RWPE2 (cell line): ENCODE measurements at places on chromosomes 3 and 15.

GRCh38 chr3:65647369-65647768 lies 391.3 kb downstream of the MAGI1 start:
- H3K4me1 ChIP-seq, result no peaks in the 10 kb centered on the region
- H3K27me3 ChIP-seq, result no peaks in the 10 kb centered on the region
- H3K36me3 ChIP-seq, result no peaks in the 10 kb centered on the region
- H3K4me3 ChIP-seq, result no peak overlapping the region

DNA sequence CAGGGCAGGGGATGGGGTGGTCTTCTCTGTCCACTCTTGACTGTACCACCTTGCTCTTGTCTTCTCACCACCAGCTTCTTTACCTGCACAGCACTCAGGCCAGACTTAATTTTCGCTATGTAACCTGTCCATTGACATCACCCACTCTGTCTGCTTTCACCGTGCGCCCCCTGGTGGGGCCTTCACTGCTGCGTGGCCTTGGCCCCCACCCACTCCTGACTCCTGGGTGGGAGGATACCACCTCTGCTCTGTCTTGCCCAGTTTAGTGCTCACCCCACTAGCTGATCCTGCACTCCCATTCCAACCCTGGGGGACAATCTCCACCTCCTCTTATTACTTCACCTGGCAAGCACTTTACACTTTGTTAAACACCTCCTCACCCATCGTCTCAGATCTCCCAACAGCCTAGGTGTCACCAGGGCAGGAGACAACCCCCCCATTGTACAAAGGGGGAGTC lies 17.7 kb downstream of the PTH1R start:
- DNase-seq, result no peak
- no peaks in the 10 kb centered on the region for H3K36me3 ChIP-seq
- no peaks in the 10 kb centered on the region for H3K27me3 ChIP-seq
- no peak overlapping the region for H3K4me3 ChIP-seq
- H3K27ac ChIP-seq, result no peak overlapping the region

DNA sequence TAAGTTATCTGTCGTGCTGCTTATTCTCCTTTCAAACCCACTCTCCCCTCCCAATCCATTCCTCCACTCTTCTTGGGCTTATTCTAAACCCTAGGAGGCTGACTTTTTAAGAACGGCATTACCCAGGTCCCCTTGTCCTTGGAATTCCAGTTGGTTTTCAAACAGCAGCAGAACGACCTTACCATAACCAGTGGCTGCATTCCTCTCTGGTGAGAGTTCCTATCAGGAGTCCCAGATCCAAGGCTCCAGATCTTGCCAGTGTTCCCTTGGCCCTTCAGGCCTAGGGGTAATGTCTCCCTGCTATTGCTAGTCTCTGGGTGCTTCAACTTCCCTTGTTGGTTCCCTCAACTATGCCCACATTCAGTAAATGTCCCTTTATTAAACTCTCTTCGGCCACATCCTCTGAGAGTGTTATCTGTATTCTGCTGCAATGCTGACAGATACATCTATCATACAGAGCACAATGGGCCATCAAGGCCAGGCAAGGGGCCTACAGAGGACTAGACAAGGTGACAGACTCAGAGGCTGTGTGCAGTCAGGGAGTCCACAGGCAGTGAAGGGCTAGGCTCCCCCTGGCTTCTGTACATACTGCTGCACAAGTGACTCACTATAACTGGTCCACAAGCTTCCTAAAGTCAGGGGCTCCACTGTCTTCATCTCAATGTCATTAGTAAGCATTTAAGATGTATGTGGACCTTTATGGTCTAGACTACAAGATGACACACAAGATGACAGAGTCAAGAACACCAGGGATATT lies 10.1 kb downstream of the LYSMD2 start:
- no peaks in the 10 kb centered on the region for H3K27me3 ChIP-seq
- no peak overlapping the region for H3K4me3 ChIP-seq
- no peak overlapping the region for H3K27ac ChIP-seq
- peaks cover 9% of the 10 kb centered on the region; the same call in 1 of the 2 replicates for H3K36me3 ChIP-seq
- H3K4me1 ChIP-seq, result peaks cover 22% of the 10 kb centered on the region

GRCh38 chr3:129974833-129975704 lies 549 bp downstream of the TRH start:
- no peak overlapping the region for H3K27ac ChIP-seq
- no peak overlapping the region for H3K4me3 ChIP-seq
- no peaks in the 10 kb centered on the region for H3K4me1 ChIP-seq
- no peak for DNase-seq
- no peaks in the 10 kb centered on the region for H3K36me3 ChIP-seq

GRCh38 chr3:39141171-39141995 lies 12.0 kb downstream of the CSRNP1 start:
- peaks cover 45% of the 10 kb centered on the region for H3K36me3 ChIP-seq
- H3K27ac ChIP-seq, result peak overlapping the region; percentile 93
- H3K27me3 ChIP-seq, result no peaks in the 10 kb centered on the region
- DNase-seq, result peak; percentile 93
- no peak overlapping the region for H3K4me3 ChIP-seq

- no peak for DNase-seq
- no peaks in the 10 kb centered on the region for H3K27me3 ChIP-seq
- no peak overlapping the region for H3K27ac ChIP-seq
- no peaks in the 10 kb centered on the region for H3K36me3 ChIP-seq
- H3K4me1 ChIP-seq, result no peaks in the 10 kb centered on the region
- H3K4me3 ChIP-seq, result no peak overlapping the region
These were observed 171.7 kb downstream of the KLF13 start for GRCh38 chr15:31498329-31498728.

DNA sequence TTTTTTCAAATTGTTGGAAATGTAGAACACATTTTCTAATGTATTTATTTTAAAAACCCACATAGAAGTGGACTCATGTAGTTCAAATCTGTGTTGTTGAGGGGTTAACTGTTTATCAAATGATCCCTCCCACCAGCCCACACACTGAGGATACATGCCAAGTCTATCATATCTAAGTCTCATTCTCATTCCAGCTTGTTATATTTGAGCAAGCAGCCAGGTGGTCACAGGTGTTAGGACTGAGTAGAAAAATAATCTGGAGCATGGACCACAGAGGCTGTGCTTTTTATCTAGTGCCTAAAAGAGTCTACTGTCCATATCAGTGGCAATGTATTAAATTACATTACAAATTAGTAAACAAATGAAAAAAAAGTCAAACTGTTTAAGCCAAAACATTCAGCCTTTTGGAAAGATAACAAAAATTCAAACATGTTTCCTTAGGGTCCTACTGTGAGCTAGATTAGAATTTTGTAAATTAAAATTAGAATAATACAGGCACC lies 20.7 kb upstream of the SPESP1 start:
- H3K36me3 ChIP-seq, result no peaks in the 10 kb centered on the region
- no peaks in the 10 kb centered on the region for H3K4me1 ChIP-seq
- H3K27ac ChIP-seq, result no peak overlapping the region
- peaks cover 8% of the 10 kb centered on the region for H3K27me3 ChIP-seq
- no peak overlapping the region for H3K4me3 ChIP-seq

- no peaks in the 10 kb centered on the region for H3K4me1 ChIP-seq
- no peaks in the 10 kb centered on the region for H3K27me3 ChIP-seq
- no peak overlapping the region for H3K27ac ChIP-seq
These were observed 80.3 kb upstream of the FLNB start for GRCh38 chr3:57927916-57928315.

DNA sequence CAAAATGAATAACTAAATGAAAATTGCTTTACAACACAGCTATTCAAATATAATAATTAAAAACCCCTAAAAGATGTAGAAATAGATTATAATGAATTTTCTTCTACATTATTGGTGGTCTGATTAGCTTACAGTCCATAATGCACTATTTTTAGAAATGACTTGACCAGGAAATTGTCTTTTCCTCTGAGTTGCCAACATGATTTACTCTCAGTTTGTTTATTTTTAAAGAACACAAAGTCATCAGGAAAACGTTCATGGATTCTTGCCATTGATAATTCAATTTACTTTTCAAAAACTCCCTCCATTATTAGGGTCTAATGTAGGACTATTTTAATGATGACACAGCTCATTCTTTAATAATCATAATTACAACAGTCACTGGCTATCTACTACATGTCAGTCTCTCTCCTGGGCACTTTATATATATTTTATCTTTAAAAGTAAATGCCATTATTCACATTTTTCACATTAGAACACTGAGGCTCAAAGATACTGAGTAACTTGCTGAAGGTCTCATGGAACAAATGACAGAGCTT lies 1.1 kb downstream of the TM4SF18 start:
- H3K4me3 ChIP-seq, result no peak overlapping the region
- DNase-seq, result no peak
- no peaks in the 10 kb centered on the region for H3K27me3 ChIP-seq
- peaks cover 6% of the 10 kb centered on the region for H3K4me1 ChIP-seq
- H3K27ac ChIP-seq, result no peak overlapping the region

GRCh38 chr3:47533996-47534454 lies 20.5 kb upstream of the ELP6 start:
- H3K27me3 ChIP-seq, result no peaks in the 10 kb centered on the region
- no peaks in the 10 kb centered on the region for H3K4me1 ChIP-seq
- no peaks in the 10 kb centered on the region for H3K36me3 ChIP-seq
- no peak for DNase-seq
- no peak overlapping the region for H3K4me3 ChIP-seq

GRCh38 chr3:56918111-56918568 lies 116.4 kb upstream of the ARHGEF3 start:
- no peak for DNase-seq
- H3K36me3 ChIP-seq, result no peaks in the 10 kb centered on the region
- no peaks in the 10 kb centered on the region for H3K4me1 ChIP-seq
- no peak overlapping the region for H3K4me3 ChIP-seq

- H3K27ac ChIP-seq, result no peak overlapping the region
- H3K36me3 ChIP-seq, result no peaks in the 10 kb centered on the region
- H3K4me1 ChIP-seq, result peaks cover 14% of the 10 kb centered on the region
These were observed 3.6 kb upstream of the CALML4 start for GRCh38 chr15:68208636-68209240.

- H3K27me3 ChIP-seq, result no peaks in the 10 kb centered on the region
- no peak overlapping the region for H3K4me3 ChIP-seq
- no peaks in the 10 kb centered on the region for H3K36me3 ChIP-seq
- H3K4me1 ChIP-seq, result no peaks in the 10 kb centered on the region
- DNase-seq, result no peak
- no peak overlapping the region for H3K27ac ChIP-seq
These were observed 216.1 kb downstream of the SV2B start for GRCh38 chr15:91316126-91316525.

- H3K27ac ChIP-seq, result peak overlapping the region; percentile 26
- no peaks in the 10 kb centered on the region for H3K27me3 ChIP-seq
- DNase-seq, result no peak
- no peak overlapping the region for H3K4me3 ChIP-seq
- no peaks in the 10 kb centered on the region for H3K4me1 ChIP-seq
These were observed 78.7 kb upstream of the GCNT3 start for GRCh38 chr15:59532770-59533379.

GRCh38 chr3:126205717-126206655 lies 25.6 kb upstream of the ALDH1L1 start:
- H3K27me3 ChIP-seq, result no peaks in the 10 kb centered on the region
- H3K36me3 ChIP-seq, result no peaks in the 10 kb centered on the region
- peaks cover 16% of the 10 kb centered on the region for H3K4me1 ChIP-seq
- no peak overlapping the region for H3K4me3 ChIP-seq
- no peak for DNase-seq

DNA sequence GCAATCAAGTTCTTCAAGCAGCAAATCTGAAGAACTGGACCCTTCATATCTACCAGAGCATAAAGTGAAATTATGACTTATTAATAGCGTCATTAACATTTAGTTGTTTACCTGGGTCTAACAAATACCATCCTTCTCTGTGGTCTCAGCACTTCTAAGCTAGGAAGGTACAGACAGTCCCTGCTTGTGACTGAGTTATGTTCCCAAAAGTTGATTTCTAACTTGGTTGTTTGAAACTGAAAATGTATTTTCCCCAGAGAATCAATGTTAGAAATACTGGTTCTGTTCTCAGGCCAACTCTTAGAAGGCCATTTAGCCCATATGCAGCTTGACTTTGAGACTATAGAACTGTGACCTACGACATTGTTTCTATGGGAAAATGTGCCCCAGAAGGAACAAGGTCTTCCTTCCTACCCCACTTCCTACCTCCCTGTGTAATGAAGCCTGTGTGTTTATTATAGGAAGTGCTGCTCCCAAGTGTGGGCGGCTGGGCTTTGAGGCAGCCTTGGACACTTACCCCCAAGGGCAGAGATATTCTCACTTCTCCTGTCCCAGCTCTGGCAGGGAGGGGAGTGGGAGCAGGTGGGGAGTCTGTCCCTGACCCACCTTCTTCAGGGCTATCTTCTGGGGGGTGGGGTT lies 12.2 kb upstream of the MAPK6 start:
- H3K27me3 ChIP-seq, result no peaks in the 10 kb centered on the region
- H3K36me3 ChIP-seq, result no peaks in the 10 kb centered on the region
- no peak for DNase-seq
- peak overlapping the region; percentile 42 for H3K27ac ChIP-seq

- no peaks in the 10 kb centered on the region for H3K36me3 ChIP-seq
- peaks cover 20% of the 10 kb centered on the region for H3K4me1 ChIP-seq
- H3K4me3 ChIP-seq, result no peak overlapping the region
- H3K27ac ChIP-seq, result peak overlapping the region; percentile 69
These were observed 47.7 kb upstream of the INSYN1 start for GRCh38 chr15:73800662-73801345.

- H3K4me3 ChIP-seq, result no peak overlapping the region
- peaks cover 3% of the 10 kb centered on the region for H3K27me3 ChIP-seq
- H3K36me3 ChIP-seq, result no peaks in the 10 kb centered on the region
- no peak for DNase-seq
- H3K4me1 ChIP-seq, result no peaks in the 10 kb centered on the region
These were observed 32.7 kb downstream of the CADM2 start for GRCh38 chr3:84991422-84991900.

DNA sequence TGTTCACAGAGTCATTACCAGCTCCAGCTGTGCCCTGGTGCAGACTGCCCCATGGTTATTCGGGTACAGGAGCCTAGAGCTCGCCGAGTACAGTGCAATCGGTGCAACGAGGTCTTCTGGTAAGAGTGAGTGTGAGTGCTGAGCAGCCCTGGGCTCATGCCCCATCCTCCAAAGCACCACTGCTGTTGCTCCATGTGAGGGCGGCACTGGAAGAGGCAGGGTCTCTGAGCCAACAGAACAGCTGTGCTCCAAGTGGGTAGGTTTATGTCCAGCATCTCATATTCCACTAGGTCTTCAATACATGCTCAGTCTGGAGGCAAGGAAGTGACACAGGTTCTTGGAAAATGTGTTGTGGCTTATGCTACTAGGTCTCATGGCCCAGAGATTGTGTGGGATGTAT lies 19.5 kb upstream of the P4HTM start:
- no peaks in the 10 kb centered on the region for H3K27me3 ChIP-seq
- peaks cover 10% of the 10 kb centered on the region for H3K4me1 ChIP-seq
- DNase-seq, result no peak
- peaks cover 91% of the 10 kb centered on the region for H3K36me3 ChIP-seq

GRCh38 chr3:23481011-23481615 lies 278.0 kb downstream of the UBE2E2 start:
- DNase-seq, result no peak
- H3K36me3 ChIP-seq, result no peaks in the 10 kb centered on the region
- no peaks in the 10 kb centered on the region for H3K27me3 ChIP-seq
- no peaks in the 10 kb centered on the region for H3K4me1 ChIP-seq

- no peaks in the 10 kb centered on the region for H3K4me1 ChIP-seq
- no peak for DNase-seq
- H3K27me3 ChIP-seq, result no peaks in the 10 kb centered on the region
- H3K27ac ChIP-seq, result no peak overlapping the region
- H3K36me3 ChIP-seq, result peaks cover 11% of the 10 kb centered on the region; the same call in 1 of the 2 replicates
- no peak overlapping the region for H3K4me3 ChIP-seq
These were observed 111.5 kb downstream of the TBL1XR1 start for GRCh38 chr3:177085794-177086193.
